Fibroblast of skin of abdomen (primary cell): ENCODE measurements at places on chromosomes 4 and X.

DNA sequence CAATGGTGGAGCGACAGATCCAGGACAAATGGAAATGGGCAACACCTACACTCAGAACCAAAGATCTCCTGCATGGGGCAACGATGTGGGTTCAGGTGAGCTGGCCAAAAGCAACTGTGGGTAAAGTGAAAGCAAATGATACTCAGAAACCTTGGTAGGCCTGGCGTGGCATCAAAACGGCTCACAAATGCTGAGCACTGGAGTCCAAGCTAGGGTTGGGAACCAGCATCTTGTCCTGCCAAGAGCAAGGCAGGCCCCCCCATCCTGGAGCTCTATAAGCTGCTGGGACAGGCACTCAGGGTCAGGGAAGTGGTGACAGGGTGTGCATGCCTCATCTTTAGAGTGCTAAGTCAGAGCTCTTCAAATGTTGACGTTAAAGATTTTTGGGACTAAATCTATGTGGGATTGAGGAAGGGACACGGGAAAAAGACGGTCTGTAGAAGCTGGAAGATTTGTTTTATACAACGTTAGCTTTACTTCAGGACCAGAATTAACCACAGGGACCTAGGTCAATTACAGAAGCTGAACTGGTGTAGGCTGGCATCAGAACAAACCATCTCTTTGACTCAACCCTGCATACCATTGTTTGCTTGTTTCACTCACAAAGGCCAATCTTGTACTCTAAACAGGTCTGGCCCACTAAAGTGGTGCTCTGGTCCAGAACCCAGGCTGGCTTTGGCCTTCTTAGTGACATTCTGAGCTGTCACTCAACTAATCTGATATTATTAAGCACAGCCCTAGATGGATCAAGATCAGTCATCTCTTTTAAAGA, 10.7 kb downstream of the ATP8A1 start:
- no peak for DNase-seq

- no peak for DNase-seq
Observed at GRCh38 chrX:139207655-139208054, 322.9 kb upstream of the F9 start.

GRCh38 chrX:27598312-27598711, 8.2 kb downstream of the DCAF8L2 start:
- DNase-seq, result no peak

GRCh38 chr4:88177983-88178625, 19.7 kb upstream of the ABCG2 start:
- DNase-seq, result peak; percentile 63

- DNase-seq, result no peak
Observed at GRCh38 chrX:154477891-154478477, 1.1 kb downstream of the LAGE3 start.

DNA sequence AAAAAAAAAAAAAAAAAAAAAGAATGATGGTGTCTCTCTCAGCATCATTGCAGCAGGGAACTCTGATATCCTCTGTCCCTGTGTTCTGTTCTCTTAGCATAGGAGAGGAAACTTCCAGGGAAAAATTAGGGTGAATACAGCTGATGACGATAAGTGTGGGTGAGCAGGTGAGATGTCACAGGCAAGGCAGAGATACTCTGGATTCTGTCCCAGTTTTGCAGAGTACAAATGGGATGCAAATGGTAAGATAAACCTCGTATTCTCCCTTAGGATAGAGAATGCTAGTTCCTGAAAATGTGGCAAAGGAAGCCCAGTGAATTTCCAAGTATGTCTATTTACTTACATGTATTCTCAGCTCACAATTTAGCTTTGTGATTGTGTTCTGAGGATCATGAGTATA, 671.6 kb upstream of the BOD1L1 start:
- DNase-seq, result no peak

DNA sequence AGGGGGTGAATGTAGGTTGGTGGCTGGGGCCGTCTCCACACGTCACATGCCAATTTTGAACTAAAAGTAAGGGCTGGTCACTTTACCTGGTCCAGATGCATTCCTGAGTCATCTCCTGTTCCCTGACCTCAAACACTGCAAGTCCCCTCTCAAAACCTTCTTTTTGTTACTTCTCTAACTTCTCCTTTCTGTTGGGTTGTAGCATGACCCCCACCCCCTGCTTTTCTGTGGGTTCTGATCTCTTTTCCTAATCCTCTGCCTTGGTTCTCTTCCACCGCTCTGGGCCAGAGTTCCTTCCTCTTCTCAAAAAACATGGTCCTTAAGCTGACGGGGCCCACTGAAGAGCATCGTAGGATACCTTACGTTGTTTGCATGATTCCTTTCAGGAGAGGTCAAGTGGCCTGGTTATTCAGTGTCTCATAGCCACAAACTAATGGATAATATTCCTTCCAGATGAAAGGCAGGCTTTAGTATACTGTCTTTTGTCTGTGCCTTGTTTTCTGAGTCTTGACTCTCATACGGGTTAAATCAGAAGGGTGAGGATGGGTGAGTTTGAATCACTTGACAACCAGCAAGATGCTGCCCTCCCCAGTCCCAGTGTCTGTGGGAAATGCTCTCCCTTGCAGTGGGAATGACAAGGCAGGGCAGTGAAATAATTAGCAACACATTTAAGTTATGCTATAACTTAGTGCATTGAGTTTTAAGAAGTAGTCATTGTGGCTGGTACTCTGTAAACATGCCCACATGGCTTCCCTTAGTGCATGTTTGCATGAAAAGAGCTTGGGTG, 15.1 kb downstream of the SMS start:
- DNase-seq, result no peak

GRCh38 chr4:139672215-139672614, 6.6 kb downstream of the MGST2 start:
- DNase-seq, result no peak

DNA sequence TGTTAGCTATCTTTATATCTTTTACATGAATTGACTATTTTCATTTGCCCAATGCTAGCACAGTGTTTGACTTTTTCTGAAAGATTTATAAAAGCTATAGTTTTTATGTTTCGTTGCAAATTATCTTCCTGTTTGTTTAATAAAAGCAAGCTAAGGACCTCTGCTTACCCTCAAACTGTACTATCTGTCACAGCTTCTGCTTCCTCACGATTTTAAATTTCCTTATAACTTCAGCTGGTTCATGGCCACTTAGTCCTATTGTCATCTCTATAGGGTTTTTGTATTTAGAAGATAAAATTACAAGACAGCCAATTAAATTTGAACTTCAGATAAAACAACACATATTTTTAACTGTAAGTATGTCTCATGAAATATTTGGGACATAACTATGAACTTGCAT, 494.0 kb downstream of the PDGFC start:
- no peak for DNase-seq
